ENCODE measurements at places on chromosomes 7 and 10. TPM values are rescaled to one million over a fixed set of nuclear protein-coding genes. Genes with fewer than 3 reads are reported as not detected.

Gene FAM25C
- total RNA-seq = not detected

Gene NFKB2
- 115 TPM for total RNA-seq

Gene ECHDC3
- 13.0 TPM for total RNA-seq

Gene MRLN
- not detected for total RNA-seq

Gene STOX1
- 5.9 TPM for total RNA-seq

Gene GALNT17
- total RNA-seq = not detected

Gene BAMBI
- total RNA-seq = 6.2 TPM

Gene PCLO
- 2.4 TPM for total RNA-seq

Gene GSTO1
- 179 TPM for total RNA-seq

Gene OR2A1
- not detected for total RNA-seq

Gene PIK3CG
- total RNA-seq = 0.05 TPM

DNA sequence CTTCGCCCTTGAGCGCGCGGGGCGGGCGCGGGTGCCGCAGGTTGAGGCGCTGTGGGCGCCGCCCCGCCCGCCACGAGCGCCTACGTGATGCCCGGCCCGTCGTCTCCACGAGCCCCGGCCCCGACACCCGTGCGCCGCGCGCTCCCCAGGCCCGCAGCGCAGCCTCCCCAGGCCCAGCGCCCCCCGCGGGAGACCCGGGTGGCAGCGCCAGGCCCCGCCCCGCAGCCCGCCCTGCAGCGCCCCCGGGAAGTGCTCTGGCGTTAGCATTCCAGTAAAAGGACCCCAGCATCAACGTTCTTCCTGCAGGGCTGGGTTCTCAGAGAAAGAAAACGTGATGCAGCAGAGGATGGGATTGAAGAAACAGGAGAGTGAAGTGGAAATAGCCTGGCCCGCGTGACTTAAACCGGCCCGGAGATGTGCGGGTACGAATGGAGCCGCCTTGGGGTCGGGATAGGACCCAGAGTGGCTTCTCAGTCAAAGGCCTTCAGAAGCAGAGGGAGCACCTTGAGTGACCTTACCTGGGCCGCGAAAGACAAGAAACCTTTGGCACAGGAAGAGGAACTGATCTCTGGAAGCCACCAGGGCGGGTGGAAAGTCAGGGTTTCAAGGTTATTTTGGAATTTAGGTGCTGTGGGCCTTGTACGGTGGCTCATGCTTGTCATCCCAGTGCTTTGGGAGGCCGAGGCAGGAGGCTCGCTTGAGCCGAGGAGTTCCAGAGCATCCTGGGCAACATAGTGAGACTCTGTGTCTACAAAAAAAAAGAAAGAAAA lies 1.8 kb downstream of the PFKP start:
- no peak for DNase-seq

GRCh38 chr10:5985029-5985428 lies 7.7 kb upstream of the IL15RA start:
- DNase-seq = no peak

DNA sequence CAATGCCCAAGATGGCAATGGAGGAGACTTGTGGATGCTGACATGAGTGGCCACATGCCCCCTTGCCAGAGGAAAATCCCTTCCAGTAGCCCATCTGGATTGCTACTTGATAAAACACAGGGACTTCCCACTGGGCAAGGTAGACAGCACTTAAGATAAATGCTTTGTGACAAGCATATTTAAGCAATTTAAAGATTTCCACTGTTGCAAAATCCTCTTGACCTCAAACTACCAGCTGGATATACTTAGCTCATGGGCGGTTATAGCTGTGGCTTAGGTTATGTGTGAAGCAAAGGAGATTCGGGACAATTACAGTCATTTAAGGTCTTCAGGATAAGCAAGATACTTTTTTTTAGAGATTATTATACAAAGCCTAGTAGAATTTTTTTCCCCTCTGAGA lies 238.1 kb downstream of the BMPER start:
- DNase-seq = no peak

- DNase-seq = no peak
These were observed 77.5 kb upstream of the PDE1C start for GRCh38 chr7:32147546-32148268.

DNA sequence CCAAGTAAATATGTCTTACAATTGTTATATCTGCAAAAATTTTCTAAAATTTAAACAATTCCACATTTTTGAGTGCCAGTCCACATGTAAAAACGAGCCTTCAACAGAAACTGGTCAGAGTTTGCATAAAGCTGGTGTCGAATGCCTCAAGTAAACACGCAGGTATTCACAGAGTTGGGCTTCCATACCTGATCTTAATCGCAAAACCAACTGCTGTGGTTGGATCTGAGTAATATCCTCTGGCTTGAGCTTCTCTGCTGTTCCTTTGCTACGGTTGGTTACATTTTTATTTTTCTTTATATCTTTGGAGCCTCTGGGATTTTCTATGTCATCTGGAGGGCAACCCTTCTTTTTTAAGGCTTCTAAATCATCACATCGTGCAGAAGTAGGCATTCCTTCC lies 28.4 kb downstream of the ITGB1 start:
- DNase-seq = no peak

DNA sequence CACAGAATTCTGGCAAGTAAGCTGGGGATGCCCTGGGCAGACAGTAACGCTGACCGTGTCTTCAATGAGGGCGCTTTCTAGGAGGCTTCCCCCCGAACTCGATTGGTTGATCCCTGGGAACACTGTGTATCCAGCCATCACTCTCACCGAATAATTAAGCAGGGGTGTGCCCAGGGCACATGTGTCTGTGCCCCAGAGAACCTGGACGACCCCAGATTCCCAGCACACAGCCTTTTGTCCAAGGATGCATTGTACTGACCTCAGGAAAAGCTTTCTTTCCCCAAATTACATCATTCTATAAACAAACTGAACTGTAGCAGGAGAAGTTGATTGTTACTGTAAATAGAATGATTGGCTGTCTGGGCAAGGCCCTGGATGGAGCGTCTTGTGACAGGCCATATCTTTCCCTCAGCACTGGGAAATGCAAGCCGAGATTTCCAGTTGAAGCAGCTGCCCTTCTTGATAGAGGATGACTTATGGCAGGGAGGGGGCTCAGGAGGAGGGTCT lies 6.6 kb upstream of the DEPP1 start:
- no peak for DNase-seq

GRCh38 chr10:77667426-77668324 lies 30.1 kb upstream of the KCNMA1 start:
- DNase-seq = no peak

GRCh38 chr7:98400542-98401340 lies at the start of gene BAIAP2L1:
TSS of gene BAIAP2L1 (minus strand) at chr7:98401090. CDS start at chr7:98400852, 238 bp downstream.
- peak; percentile 82 for DNase-seq

DNA sequence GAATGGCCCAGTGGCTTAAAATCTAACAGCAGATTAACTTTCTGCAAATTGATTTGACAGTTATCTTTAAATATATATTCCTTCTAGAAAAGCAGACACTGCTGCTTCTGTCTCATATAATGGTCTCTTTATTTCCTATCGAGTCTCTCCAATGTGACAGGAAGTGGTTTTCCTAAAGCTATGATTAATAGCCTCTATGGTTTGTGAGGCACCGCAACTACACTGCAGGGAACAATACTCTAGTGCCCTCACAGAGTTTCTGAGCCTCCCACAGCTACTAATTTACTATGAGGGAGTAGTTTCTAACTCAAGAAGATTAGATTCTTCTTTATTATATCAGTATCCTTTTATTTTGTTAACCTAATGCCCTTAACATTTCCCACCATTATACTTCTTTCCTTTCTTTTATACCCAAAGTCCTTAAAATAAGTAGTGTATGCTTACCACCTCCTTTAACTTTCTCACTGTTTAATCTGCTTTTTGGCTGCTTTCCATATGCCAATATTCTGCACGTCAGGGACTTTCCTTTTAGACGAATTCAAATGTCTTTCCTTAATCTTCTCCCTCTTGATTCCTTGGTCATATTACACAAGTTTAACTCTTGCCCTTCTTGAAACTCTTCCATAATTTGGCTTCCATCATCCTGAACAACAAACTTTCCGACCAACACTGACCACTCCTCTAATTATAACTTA lies 23.8 kb upstream of the AHR start:
- no peak for DNase-seq

- no peak for DNase-seq
These were observed 203.1 kb upstream of the AUTS2 start for GRCh38 chr7:69395061-69395714.

DNA sequence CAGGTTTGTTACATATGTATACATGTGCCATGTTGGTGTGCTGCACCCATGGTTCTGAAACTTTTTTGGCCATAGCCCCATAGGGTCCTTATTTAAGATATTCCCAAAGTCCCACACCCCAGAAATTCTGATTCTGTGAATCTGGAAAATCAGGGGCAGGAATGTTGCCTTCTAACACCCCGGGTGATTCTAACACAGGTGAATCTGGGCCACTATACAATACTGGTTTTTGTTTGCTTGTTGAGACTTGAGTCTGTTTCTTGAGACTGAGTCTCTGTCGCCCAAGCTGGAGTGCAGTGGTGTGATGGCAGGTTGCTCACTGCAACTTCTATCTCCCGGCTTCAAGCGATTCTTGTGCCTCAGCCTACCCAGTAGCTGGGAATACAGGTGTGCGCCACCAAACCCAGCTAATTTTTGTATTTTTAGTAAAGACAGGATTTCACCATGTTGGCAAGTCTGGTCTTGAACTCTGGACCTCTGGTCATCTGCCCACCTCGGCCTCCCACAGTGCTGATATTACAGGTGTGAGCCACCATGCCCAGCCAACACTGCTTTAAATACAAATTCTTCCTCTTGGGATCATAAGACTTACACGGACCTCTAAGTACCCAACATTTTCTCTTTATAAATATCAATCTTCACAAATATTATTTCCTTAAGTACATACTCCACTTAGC lies 16.9 kb upstream of the PHYH start:
- no peak for DNase-seq

- no peak for DNase-seq
These were observed 103.3 kb downstream of the CLEC2L start for GRCh38 chr7:139626817-139627216.

GRCh38 chr7:29077854-29078253 lies 68.5 kb downstream of the CPVL start:
- no peak for DNase-seq

- no peak for DNase-seq
These were observed 472.9 kb upstream of the AKR1E2 start for GRCh38 chr10:4353059-4353655.

DNA sequence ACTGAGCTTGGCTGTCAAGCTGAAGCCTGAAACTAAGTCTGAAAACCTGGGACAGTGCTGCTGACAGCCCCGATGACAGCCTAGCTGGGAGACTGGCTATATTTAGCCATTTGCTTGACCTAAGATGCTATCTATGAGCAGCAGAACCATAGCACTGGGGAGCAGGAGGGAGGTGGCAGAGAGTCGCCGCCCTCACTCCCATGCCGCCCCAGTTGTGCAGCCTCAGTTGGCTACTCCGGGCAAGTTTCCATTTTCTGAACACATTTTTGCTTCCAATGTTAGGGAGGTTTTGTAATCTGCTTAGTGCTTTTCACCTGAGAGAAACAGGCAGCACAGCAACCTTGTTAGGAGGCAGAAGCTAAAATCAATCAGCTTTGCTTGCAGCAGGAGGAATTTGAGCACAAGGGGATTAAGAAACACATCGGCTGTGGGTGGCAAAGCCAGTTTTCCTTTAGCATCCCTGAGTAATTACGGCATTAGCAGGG lies 20.4 kb upstream of the C10orf71 start:
- DNase-seq = no peak

- DNase-seq = no peak
These were observed 1.8 kb upstream of the PTPRZ1 start for GRCh38 chr7:121871188-121871587.

DNA sequence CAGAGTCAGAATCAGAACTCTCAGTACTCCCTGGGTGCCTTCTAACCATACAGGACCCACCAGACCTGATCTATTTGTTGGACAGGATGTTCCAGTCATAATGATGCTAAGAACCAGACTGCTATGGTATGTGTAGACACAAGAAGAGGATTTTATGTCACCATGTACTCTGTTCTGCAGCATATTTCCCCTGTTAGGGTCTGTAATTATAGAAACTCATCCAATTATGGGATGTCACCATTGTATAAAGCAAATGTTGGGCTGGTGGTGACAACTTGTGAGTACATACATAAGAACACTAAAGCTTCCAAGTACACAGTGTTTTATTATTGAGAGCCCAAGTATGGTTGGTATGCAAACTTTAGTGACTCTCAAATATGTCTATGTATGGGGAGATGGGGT lies 67.1 kb upstream of the AGBL3 start:
- no peak for DNase-seq

DNA sequence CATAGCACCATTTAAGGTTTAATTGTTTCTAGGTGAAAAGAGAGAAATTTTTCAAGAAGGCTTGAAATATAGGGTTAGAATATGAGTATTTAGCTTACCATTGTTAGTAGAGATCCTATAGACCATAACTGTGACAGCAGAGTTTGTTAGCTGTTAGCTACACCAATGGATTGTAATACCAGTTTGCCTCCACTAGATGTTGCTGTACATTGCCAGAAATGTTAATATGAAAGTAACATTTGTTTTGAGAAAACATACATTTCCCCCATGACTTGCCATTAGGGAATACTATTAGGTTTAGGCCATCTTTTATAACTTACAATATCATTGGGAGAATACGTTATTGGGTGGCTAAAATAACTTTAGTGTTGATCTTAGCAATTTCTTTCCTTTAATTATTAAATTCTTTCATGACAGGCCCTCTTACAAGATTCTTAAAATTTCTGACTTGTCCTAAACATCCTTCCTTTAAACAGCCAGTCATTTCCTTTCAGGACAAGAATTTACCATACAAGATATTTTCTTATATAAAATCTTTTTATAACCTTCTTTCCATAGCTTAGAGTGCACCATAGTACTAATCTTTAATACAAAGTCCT lies 39.5 kb downstream of the ZNF117 start:
- peak; percentile 16 for DNase-seq

DNA sequence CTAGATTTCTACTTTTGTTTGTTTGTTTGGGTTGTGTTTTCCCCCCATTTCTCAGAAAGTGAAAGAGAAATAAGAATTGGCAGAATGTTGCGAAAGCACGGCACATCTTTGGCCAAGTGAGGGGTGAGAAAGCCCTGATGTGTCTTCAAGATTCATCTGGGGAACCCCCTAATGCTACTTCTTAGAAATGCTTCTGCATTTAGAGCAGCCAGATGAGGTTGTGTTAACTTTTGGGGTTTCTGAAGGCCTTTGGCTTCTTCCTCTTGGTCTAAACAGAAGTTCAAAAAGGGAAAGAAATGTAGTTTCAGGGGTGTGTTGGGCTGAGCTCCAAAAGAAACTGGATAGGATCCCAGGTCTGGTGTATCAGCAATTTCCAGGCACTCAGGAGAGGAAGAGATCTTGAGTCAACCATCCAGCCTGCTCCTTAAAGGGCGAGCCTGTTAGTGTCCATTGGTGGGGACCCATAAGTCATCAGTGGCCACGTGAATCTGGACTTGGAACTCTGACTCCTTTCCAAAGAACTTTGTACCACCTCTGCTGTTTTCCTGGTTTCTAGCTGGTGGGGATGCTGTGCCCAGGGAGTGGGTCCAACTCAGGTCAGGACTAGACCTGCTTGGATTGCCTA lies 6.5 kb downstream of the DUSP5 start:
- DNase-seq = no peak

GRCh38 chr7:156107957-156108356 lies 295.7 kb upstream of the SHH start:
- no peak for DNase-seq

Data from HCT116 (cell line).